ENCODE measurements at places on chromosomes 12 and 14. TPM values are rescaled to one million over a fixed set of nuclear protein-coding genes. Genes with fewer than 3 reads are reported as not detected.

The SIX6 gene
- not detected for total RNA-seq

The ITPR2 gene
- 38.6 TPM for total RNA-seq

The BBOF1 gene
- 15.2 TPM for total RNA-seq

The ASPG gene
- 0.45 TPM for total RNA-seq

The SRRM4 gene
- 11.8 TPM for total RNA-seq

The MUCL1 gene
- total RNA-seq, result not detected

The LTBP2 gene
- 0.91 TPM for total RNA-seq

The AMDHD1 gene
- total RNA-seq, result 0.54 TPM

Measured in cerebellum (tissue), 4 donors.